ENCODE measurements at places on chromosomes 5 and 9.

GRCh38 chr5:101346906-101347305, 443.8 kb upstream of the ST8SIA4 start:
- DNase-seq, result no peak

DNA sequence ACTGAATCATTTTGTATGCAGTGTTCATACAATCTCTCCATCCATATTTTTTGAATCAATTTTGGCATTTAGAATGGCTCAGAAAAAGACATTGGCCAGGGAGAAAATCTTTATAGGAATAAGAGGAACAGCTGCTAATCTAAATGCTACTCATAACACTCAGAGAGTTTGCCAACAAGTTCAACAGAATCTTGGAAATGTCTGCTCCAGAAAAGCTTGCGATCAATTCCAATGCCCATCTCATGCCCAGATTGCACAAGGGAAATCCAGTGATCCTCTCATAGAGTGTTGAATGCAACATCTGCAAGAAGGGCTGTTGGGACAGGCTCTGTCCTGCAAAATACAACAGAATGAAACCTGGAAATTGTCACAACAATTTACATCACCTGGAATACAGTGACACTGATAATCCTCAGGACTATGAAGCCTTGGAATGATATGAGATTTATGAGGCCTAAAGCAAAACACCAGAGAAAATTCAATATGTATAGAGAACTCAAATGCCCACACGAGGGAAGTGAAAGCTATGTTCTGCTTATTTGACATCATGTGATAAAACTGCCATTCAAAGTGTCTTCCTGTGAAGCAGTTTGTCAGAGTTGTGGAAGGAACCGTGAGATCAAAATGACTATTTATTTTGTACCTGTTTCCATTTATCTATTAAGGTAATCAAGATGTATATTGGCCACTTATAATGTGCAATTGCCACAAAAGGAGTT, 190.1 kb downstream of the PARP8 start:
- DNase-seq, result no peak

DNA sequence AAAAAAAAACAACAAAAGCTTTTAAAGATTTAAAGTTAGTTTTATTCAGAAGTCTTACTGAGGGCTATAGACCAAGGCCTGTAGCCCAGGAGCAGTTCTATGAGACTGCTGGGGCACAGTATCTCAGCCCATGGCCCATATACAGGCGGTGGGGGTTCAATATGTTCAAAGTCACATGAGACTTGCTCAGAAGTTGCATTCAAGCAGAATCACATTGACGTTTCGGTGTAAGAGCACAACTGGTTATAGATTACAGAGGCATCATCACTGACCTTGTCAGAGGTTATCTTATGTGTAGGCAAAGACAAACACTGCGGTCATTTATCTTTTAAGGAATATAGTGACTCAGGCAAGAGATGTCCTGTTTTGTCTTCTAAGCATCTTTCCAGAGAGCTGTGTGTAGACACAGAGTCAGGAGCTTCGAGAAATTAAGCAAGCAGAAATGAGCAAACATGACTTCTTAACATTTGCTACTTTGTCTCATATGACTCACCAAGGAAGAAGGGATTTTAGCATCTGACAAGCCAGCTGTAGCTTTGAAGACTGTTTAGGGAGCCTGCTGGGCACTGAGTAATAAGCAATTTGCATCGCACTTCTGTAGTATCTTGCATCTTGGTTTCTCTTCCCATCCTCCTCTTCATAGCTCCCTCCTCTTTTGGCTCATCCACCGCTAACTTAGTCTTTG, 12.9 kb upstream of the F2RL1 start:
- DNase-seq, result no peak

DNA sequence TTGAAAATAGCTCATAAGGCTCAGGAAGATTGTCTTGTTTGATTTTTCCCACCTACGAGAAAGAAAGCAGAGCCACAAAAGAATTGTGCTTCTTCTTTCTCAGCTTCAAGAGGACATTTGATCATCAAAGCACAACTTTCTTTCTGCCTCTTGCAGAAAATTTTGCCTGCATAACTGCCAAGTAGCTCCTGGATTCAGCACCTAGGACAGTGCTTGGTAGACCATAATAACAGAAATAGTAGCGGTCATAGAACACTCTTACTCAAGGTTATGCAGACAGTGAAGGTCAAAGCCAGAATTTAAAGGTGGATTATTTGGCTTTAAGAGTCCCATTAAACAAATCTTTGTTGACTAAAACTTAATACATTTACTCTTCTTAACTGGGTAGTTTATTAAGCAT, 594.7 kb upstream of the CCNG1 start:
- DNase-seq, result no peak

GRCh38 chr5:133520062-133520461, 92.3 kb downstream of the FSTL4 start:
- DNase-seq, result no peak

DNA sequence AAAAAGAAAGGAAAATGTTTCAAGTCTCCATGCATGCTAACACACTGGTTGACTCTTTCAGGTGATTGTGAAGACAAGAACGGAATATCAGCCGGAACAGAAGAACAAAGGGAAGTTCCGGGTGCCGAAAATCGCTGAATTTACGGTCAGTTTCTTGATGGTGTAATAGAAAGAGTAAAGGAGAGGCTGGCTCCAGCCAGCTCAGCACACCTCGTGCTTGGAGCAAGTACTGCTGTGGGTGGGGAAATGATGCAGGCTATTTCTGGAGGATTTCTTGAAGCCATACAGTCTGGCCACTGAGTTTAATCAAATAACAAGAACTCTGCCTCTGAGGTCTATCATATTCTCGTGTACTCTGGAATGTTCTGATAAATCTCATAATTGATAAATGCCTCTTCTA, 18.7 kb downstream of the NSG2 start:
- DNase-seq, result no peak
